ENCODE measurements at places on chromosomes 1 and 21. TPM values are rescaled to one million over a fixed set of nuclear protein-coding genes. Genes with fewer than 3 reads are reported as not detected.

The TP73 gene
- not detected for polyA plus RNA-seq

DNA sequence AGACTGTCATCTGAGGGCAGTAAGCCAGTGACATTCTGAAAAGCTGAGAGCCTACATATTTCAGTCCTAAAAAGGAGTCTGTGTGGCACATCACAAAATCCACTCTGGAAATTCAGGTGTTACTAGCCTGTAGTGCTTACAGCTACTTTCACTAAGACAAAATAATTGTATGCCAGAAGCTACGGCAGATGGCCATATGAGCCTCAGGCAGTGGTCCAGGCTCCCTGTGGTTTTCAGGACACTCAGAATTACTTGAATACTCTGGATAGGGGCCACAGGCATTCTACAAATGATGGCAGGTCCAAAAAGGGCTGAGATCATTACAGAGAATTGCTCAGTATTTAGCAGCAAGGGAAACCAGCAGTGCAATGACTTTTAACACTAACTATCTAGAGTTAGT lies 527.1 kb downstream of the MRPL39 start:
- no peaks in the 10 kb centered on the region for H3K36me3 ChIP-seq
- no peak overlapping the region for H3K27ac ChIP-seq
- DNase-seq, result no peak
- no peak overlapping the region for H3K4me3 ChIP-seq
- no peaks in the 10 kb centered on the region for H3K4me1 ChIP-seq
- no peaks in the 10 kb centered on the region for H3K27me3 ChIP-seq

DNA sequence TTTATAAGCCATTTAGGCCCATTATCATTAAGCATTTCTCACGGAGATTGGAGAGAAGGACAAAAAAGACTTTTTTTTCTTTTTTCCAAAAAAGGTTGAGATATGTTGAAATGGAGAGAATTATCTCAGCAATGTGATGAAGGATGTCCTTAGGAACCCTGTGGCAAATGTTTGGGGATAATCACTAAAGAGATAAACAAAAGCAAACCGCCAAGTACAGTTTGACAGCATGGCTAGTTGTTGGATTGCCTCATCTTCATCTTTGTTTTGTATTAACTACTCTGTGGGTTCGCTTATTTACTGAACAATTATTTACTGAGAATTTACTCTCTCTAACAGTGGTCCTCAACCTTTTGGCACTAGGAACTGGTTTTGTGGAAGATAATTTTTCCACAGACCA lies 97.4 kb upstream of the HP1BP3 start:
- H3K27me3 ChIP-seq, result no peaks in the 10 kb centered on the region
- no peak overlapping the region for H3K27ac ChIP-seq
- DNase-seq, result no peak
- H3K4me1 ChIP-seq, result no peaks in the 10 kb centered on the region

DNA sequence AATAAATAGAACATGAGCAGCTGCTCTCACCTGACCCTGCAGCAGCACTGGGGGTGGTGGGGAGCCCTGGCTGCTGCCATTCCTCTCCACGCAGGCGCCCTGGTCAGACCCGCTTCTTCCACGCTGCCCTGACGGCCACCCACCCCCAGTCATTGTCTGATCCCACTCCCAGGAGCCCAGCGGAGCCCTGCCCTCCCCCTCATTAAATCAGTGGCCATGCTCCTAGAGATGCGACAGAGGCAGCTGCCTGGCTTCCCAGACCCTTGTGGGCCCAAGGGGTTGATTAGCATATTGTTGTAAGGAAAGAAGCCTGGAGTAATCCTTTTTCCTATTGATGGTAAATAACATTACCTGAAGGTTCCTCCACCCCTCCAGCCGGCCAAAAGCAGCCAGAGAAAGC lies 301.5 kb downstream of the RRAGC start:
- no peak for DNase-seq
- H3K27me3 ChIP-seq, result no peaks in the 10 kb centered on the region
- no peak overlapping the region for H3K4me3 ChIP-seq
- peaks cover 35% of the 10 kb centered on the region for H3K4me1 ChIP-seq

The ATPAF1 gene
- 128 TPM for polyA plus RNA-seq

DNA sequence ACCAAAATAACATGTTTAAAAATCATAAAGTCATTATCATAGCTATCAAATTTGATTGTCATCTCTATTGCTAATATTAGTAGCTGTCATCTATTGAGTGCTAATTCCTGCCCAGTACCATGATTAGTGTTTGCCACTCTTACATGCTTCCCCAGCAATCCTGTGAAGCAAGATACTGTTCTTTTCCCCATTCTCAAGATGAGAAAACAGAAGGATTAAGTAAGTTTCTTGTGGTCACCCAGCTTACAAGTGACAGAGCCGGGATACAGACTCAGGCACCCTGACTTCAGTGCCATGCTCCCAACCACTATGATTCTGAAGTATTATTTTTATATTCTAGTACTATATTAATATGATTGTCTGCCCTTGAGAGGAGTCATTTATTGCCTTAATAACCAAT lies 36.5 kb downstream of the LRRC8C start:
- H3K27ac ChIP-seq, result no peak overlapping the region
- DNase-seq, result no peak
- peaks cover 91% of the 10 kb centered on the region for H3K4me1 ChIP-seq
- H3K4me3 ChIP-seq, result no peak overlapping the region
- no peaks in the 10 kb centered on the region for H3K36me3 ChIP-seq
- H3K27me3 ChIP-seq, result no peaks in the 10 kb centered on the region

The MATN1 gene
- 0.53 TPM for polyA plus RNA-seq

- peaks cover 20% of the 10 kb centered on the region for H3K4me1 ChIP-seq
- H3K27ac ChIP-seq, result no peak overlapping the region
- DNase-seq, result no peak
- no peaks in the 10 kb centered on the region for H3K27me3 ChIP-seq
- no peak overlapping the region for H3K4me3 ChIP-seq
Observed at GRCh38 chr1:151799179-151800022, 5.8 kb downstream of the LINGO4 start.

The PCP4L1 gene
- not detected for polyA plus RNA-seq

GRCh38 chr1:235998812-235999211 lies 66.1 kb downstream of the NID1 start:
- H3K27ac ChIP-seq, result peak overlapping the region; percentile 90
- DNase-seq, result peak; percentile 80
- H3K36me3 ChIP-seq, result no peaks in the 10 kb centered on the region
- no peak overlapping the region for H3K4me3 ChIP-seq
- H3K4me1 ChIP-seq, result peaks cover 47% of the 10 kb centered on the region

DNA sequence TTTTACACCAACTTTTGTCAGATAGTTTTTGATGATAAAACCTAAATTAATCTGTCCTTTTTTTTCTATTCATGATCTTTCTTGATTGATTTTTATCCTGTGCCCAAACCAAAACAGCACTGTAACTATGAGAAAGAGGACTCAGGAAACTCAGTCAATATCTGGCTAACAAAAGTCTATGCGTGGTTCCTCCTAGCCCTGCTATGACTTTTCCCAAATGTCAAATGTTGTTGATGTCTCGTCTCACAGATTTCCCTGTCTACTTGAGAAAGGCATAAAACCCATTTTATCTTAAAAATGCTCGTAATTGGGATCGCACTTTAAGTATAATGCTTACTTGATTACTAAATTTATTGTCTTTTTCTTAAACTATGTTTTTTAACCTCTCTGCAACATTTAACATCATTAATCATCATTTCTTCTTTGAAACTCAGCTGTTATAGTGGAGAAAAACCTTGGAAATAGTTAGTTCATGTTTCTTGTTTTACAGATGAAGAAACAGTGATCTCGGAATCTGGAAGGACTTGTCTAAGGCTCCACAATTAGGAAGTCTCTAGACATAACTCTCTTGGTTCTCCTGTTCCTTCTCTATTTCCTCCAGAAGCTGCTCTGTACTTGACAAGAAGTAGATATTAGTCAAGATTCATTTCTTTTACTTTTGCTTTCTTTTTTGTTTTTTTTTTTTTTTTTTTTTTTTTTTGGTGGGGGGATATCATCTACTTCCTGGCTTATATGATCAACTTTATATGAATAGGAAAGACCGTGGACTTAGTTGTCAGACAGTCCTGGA lies 26.2 kb upstream of the PTPRC start:
- H3K27me3 ChIP-seq, result no peaks in the 10 kb centered on the region
- H3K4me1 ChIP-seq, result peaks cover 94% of the 10 kb centered on the region
- peak overlapping the region; percentile 81 for H3K27ac ChIP-seq

The C1orf94 gene
- not detected for polyA plus RNA-seq

- H3K27me3 ChIP-seq, result no peaks in the 10 kb centered on the region
- DNase-seq, result peak; percentile 89
- peaks cover 67% of the 10 kb centered on the region for H3K4me1 ChIP-seq
- H3K27ac ChIP-seq, result peak overlapping the region; percentile 83
- no peaks in the 10 kb centered on the region for H3K36me3 ChIP-seq
Observed at GRCh38 chr1:28246427-28246832, 10.5 kb downstream of the ATP5IF1 start.

- no peaks in the 10 kb centered on the region for H3K4me1 ChIP-seq
- H3K4me3 ChIP-seq, result no peak overlapping the region
- no peak overlapping the region for H3K27ac ChIP-seq
- no peaks in the 10 kb centered on the region for H3K27me3 ChIP-seq
- H3K36me3 ChIP-seq, result no peaks in the 10 kb centered on the region
Observed at GRCh38 chr1:108718927-108719655, 6.4 kb downstream of the FNDC7 start.

DNA sequence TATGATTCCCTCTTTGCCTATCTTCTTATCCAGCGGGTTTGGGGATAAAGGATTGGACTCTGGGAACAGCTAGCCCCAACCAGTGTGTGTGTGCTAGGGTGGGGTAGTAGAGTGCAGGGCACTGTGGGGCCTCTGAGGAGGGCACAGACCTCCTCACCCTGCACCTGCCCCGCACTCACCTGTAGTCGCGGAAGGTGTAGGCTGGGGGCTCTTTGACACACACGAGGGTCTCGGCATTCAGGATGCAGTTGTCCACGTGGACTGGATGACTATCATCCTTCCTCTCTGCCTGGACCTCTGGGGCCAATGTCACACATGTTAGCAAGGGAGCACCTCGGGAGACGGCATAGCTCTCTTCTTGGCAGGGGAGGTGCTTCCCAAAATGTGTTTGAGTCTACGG lies 8.0 kb upstream of the CLDN19 start:
- H3K4me1 ChIP-seq, result no peaks in the 10 kb centered on the region
- peaks cover 35% of the 10 kb centered on the region for H3K36me3 ChIP-seq
- no peak overlapping the region for H3K4me3 ChIP-seq

The ALPL gene
- not detected for polyA plus RNA-seq

DNA sequence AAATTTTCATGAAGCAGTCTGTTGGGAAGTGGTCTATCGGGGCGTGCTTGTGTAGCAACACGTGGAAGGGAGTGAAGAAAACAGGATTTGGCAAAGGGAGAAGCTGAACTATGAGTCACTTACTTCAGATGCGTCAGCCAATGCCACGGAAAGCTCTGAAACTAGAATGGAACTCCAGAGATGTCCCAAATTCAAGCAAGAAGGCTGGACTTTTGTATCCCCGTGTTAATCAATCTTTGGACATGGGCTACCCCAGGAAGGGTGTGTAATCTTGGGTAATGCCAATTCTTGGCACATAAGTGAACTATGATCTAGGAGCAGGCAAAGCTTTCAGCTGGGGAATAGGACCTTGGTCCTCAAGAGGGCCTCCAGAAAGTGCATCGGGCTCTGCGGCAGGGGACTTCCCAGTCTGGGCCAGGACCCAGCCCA lies 102.6 kb downstream of the ADSS2 start:
- H3K27ac ChIP-seq, result no peak overlapping the region
- H3K4me1 ChIP-seq, result no peaks in the 10 kb centered on the region
- H3K4me3 ChIP-seq, result no peak overlapping the region
- no peaks in the 10 kb centered on the region for H3K27me3 ChIP-seq

The WNT3A gene
- polyA plus RNA-seq, result not detected

DNA sequence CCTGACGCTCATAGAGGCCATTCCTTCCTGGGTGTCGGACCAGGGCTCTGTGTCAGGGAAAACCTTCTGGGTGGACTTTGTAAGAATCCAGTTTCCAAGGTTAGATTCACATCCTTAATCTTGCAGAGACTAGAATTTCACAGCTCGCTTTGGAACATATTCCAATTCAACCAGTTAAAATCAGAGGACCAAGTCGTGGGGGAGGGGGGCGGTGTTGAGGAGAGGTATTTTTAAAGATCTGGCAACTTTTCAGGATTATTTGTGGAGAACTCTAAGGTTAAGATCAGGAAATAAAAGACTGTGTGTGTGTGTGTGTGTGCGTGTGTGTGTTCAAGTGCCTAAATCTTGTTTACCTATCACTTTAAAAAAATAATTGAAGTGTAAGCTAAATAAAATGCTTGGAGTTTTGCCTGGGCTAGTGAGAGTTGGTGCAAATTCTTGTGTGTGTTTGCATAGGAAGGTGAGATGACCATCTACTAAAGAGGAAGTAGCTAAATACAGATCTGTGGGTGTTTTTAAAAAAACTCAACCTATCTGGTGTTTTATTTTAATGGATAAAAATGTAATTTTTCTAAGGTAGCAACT lies 21.8 kb downstream of the TENT5C start:
- peaks cover 30% of the 10 kb centered on the region for H3K4me1 ChIP-seq
- no peak overlapping the region for H3K4me3 ChIP-seq
- no peak overlapping the region for H3K27ac ChIP-seq
- peaks cover 19% of the 10 kb centered on the region for H3K36me3 ChIP-seq

DNA sequence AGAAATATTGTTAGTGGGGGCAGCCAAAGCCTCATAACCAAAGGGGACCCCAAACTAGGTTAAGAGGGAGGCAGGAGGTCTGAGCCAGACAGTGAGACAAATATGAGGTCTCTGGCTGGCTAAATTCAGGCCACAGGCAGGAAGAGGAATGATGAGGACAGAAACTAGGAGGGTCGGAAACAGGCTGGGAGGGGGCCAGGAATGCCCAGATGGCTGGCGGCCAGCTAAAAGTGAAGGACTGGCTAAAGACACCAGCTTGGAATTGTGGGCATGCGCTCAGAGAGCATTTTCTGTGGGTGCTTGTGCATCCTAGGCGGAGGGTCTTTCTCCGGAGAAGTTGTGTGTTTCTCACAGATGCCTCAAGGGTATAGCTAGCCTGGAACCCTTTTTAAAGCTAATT lies 77.0 kb downstream of the PGM1 start:
- H3K4me3 ChIP-seq, result no peak overlapping the region
- no peaks in the 10 kb centered on the region for H3K27me3 ChIP-seq
- no peaks in the 10 kb centered on the region for H3K4me1 ChIP-seq
- DNase-seq, result no peak
- H3K36me3 ChIP-seq, result no peaks in the 10 kb centered on the region

GRCh38 chr21:37281993-37282392 lies 14.9 kb upstream of the VPS26C start:
- no peak for DNase-seq
- H3K4me3 ChIP-seq, result no peak overlapping the region
- no peak overlapping the region for H3K27ac ChIP-seq
- no peaks in the 10 kb centered on the region for H3K4me1 ChIP-seq
- no peaks in the 10 kb centered on the region for H3K27me3 ChIP-seq
- H3K36me3 ChIP-seq, result no peaks in the 10 kb centered on the region

DNA sequence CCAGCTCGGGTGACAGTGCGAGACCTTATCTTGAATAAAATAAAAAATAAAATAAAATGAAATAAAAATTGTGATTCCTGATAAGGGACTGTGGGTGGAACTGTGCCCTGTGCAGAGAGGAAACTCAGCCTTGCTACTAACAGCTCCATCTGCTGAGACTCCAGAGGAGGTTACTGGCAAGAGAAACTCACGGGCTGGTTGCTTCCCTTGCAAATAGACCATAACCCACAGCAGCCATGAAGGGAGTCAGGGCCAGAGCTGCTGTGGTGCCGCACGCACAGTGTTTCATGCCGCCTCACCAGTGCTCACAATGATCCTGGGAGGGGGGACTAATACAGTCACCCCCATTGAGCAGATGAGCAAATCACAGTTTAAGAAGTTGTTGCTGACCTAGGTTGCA lies 13.7 kb downstream of the ZBTB17 start:
- H3K27me3 ChIP-seq, result no peaks in the 10 kb centered on the region
- peaks cover 57% of the 10 kb centered on the region for H3K4me1 ChIP-seq
- no peak overlapping the region for H3K27ac ChIP-seq

GRCh38 chr1:9248341-9249262 lies 14.0 kb downstream of the H6PD start:
- H3K4me3 ChIP-seq, result no peak overlapping the region
- peaks cover 11% of the 10 kb centered on the region for H3K4me1 ChIP-seq
- no peak overlapping the region for H3K27ac ChIP-seq
- no peaks in the 10 kb centered on the region for H3K36me3 ChIP-seq
- no peaks in the 10 kb centered on the region for H3K27me3 ChIP-seq
